ELF-1 (cell line): ENCODE measurements at places on chromosomes 2 and 18.

DNA sequence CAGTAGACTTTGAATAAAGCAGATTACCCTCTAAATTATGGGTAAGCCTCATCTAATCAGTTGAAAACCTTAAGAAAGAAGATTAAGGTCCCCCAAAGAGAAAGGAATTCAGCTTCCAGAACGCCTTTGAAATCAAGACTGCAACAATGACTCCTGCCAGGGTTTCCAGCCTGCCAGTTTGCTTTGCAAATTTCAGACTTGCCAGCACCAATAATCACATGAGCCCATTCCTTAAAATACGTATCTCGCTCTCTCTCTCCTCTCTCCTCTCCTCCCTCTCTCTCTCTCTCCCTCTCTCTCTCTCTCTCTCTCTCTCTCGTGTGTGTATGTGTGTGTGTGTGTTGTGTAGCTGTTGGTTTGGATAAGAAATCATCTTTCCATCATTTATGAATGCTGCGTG lies 184.2 kb downstream of the PDE1A start:
- no peak for DNase-seq

GRCh38 chr18:48006415-48007175 lies 76.1 kb upstream of the SMAD2 start:
- no peak for DNase-seq

DNA sequence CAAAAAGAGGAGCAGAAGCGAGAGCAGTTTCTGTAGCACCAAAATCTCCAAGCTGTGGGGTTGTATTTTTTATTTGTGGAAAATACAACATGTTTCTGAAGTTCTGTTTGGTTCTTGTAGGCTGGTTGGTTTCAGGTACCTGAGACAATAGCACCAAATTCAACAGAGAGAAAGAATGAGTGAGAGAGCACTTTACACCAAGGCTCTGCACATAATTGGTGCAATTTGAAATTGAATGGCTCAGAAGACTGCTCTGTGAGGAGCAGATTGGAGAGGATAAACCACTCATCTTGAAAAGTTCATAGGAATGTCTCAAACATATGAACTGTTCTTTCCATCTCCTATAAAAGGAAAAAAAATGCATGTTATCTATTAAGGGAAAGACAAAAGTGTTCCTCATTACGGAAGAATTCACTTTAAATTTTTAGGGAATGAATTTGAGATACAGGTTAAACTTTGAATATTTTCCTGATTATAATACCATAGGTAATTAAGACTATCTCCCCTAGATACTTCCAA lies 175.1 kb downstream of the ATAD2B start:
- DNase-seq, result no peak

- no peak for DNase-seq
Measured at GRCh38 chr2:215293879-215294278, 18.0 kb upstream of the ATIC start.

GRCh38 chr2:217886720-217887309 lies 116.0 kb downstream of the TNS1 start:
- DNase-seq, result peak; percentile 70

- no peak for DNase-seq
Measured at GRCh38 chr2:68917034-68917718, 35.5 kb downstream of the GKN2 start.

DNA sequence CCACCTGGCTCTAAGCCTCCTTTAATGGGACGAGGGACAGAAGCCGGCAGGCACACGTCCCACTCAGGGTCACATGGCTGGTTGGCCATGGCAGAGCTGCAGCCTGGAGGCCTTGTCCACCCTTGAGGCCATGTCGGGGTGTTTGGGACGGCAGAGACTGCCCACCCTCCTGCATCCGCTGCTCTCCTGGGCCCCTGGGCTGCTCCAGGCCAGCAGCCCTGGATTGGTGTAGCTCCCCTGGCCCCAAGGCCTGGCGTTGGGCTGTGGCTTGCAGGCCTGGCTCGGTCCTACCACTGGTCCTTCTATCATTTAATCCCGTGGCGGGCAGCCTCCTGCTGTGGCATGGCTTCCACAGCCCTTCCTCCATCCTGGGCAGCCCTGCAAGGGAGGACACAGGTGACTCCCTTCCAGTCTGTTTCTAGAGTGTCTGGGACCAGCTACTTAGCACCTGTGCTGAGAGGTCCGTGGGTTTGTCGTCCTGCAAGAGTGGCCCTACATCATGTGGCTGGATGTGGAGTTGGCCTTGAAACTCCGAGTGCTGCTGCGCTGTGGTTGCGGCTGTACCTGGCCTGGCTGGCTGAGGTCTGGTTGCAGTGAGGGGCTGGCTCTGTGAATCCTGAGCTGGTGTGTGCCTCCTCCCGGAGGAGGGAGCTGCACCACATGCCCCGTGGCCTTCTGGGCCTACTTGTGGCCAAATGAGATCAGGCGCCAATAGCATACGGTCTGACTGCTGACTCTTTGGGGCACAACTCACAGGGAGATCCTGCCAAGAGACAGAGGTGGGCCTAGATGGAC lies 67.3 kb downstream of the SH3RF3 start:
- DNase-seq, result no peak

DNA sequence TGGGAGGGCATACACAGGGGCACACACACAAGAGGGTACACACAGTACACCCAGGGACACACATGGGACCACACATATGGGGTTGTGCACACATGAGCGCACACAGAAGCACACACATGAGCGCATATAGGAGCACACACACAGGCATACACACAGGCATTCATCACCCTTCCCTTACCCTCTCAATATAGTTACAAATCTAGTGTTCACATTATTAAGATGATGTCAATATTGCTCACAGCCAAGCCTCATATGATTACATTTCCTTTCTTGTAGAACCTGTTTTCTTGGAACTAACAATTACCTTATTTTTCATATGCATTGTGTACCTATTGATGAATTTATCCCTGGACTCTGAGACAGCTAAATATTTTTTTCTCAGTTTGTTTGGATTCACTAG lies 156.7 kb downstream of the FHOD3 start:
- no peak for DNase-seq

DNA sequence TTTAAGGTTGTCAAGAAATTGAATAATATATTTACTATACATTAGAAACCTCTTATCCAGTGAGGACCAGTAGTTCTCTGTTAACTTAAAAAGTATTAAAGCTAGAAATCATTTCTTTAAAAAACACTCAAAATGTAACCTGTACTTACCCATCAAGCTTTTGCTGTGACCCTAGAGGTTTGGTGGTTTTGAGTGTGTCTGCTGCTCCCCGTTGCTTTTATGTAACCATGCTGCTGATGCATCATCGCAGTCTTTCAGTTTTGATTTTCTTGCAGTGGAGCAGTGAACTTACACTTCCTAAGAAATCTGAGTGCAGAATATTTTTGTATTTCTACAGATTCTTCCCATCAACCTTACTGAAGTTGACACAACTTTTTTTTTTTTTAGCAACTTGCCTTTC lies 34.2 kb downstream of the MRPS9 start:
- DNase-seq, result no peak

GRCh38 chr2:6148882-6149281 lies 456.7 kb downstream of the SOX11 start:
- DNase-seq, result no peak

GRCh38 chr18:31998880-31999412 lies 19.7 kb upstream of the RNF125 start:
- no peak for DNase-seq

- DNase-seq, result peak; percentile 39
Measured at GRCh38 chr2:197851451-197851850, 47.1 kb downstream of the PLCL1 start.

DNA sequence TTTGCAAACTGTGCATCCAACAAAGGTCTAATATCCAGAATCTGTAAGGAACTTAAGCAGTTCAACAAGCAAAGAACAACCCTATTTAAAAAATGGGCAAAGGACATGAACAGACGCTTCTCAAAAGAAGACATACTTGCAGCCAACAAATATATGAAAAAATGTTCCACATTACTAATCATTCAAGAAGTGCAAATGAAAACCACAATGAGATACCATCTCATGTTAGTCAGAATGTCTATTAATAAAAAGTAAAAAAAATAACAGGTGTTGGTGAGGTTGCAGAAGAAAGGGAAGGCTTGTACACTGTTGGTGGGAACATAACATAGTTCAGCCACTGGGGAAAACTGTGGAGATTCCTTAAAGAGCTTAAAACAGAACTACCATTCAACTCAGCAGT lies 126.2 kb downstream of the NAT8 start:
- DNase-seq, result no peak

DNA sequence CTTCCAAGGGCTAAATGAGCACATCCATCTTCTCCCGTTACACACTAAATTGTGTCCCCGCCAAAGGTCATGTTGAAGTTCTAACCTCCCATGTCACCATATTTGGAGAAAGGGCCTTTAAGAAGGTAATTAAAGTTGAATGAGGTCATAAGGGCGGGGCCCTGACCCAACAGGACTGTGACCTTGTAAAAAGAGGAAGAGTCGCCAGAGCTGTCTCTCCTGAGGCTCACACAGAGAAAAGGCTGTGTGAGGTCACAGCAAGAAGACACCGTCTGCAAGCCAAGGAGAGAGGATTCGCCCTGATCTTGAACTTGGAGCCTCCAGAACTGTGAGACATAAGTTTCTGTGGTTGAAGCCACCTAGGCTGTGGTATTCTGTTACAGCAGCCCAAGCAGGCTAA lies 24.1 kb downstream of the TRABD2A start:
- peak; percentile 29 for DNase-seq

- DNase-seq, result no peak
Measured at GRCh38 chr18:24974431-24974830, 377.5 kb downstream of the ZNF521 start.

- no peak for DNase-seq
Measured at GRCh38 chr2:101023327-101024107, 21.4 kb downstream of the RPL31 start.

GRCh38 chr2:206408323-206409320 lies 34.7 kb upstream of the ADAM23 start:
- DNase-seq, result no peak

- no peak for DNase-seq
Measured at GRCh38 chr2:99988599-99988998, 153.8 kb downstream of the AFF3 start.

GRCh38 chr18:47749600-47749973 lies 180.9 kb downstream of the SMAD2 start:
- no peak for DNase-seq

DNA sequence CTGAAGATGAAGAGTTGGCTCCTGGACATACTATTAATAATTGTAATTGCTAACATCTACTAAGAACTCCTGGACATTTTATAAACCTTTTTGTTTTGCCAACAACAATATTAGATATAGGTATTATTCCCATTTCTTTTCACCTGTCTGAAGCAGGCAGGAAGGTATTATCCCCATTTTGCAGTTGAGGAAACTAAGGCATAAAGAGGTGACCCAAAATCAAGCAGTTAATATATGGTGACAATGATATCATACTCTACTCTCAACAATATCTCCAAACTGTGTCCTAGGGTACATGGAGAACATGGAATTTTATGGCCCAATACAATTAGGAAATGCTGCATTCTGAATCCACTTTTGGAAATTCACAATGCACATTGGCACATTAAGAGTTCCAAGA lies 1.8 kb upstream of the NMI start:
- DNase-seq, result no peak

DNA sequence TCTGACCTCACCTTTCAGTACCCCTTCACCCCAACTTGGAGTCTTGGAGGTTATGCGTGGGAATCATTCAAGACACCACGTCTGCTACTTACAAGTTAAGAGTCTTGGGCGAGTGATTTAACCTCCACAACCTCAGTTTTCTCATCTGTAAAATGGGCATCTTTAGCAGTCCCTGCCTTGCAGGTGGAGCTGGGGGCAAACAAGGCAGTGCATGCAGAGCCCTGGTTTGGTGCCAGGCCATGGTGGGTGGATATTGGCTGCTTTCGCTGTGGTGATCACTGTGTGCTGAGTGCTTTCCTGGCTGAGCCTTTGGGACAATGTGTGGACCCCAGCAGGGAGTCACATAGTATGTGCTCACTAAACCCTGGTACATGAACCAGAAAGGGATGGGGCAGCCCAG lies 20.4 kb upstream of the PTMA start:
- DNase-seq, result no peak

- no peak for DNase-seq
Measured at GRCh38 chr2:45844796-45845457, 193.5 kb downstream of the PRKCE start.

- DNase-seq, result no peak
Measured at GRCh38 chr2:158205215-158205614, 103.5 kb downstream of the UPP2 start.

- DNase-seq, result no peak
Measured at GRCh38 chr2:46167924-46168323, 129.3 kb upstream of the EPAS1 start.

DNA sequence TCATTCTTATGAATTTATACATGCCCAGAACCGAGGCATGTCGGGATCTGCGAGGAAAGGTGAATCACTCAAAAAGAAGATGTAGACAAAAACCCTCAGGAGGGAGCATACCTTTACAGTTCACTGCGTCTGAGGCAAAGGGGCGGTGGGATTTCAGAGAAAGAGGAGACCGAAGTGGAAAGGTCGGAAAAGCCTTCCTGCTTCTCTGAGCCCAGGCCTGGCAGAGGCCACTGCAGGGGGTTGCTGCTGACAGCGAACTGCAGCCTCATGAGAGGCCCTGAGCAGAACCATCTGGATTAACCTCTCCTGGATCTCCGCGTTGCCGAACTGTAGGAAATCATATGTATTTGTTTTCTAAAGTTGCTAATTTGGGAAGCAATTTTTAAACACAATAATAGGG lies 713.1 kb upstream of the SOX11 start:
- no peak for DNase-seq

- no peak for DNase-seq
Measured at GRCh38 chr2:33123216-33123615, 176.5 kb downstream of the LTBP1 start.

DNA sequence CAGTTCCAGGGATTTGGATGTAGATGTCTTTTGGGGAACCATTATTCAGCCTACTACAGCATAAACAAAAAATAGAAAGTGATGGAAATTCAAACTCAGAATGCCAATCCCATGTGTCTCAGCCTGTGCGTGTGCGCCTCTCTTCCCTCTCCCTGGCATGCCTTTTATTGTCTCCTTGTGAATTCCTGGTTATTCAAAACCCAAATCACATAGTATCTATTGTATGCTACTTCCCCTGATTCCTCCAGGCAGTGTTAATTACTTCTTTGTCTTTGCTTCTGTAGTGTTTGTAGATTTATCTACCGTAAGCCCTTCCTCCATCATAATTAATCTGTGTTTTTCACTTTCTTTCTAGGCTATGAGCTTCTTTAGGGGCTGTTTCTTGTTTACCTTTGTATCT lies 38.9 kb downstream of the RHBDD1 start:
- no peak for DNase-seq
